Sigmoid colon (tissue), 7 donors: ENCODE measurements at places on chromosomes 5 and 9. TPM values are rescaled to one million over a fixed set of nuclear protein-coding genes. Genes with fewer than 3 reads are reported as not detected.

- DNase-seq, result no peak
Observed at GRCh38 chr5:81717226-81717625, 33.7 kb downstream of the SSBP2 start.

DNA sequence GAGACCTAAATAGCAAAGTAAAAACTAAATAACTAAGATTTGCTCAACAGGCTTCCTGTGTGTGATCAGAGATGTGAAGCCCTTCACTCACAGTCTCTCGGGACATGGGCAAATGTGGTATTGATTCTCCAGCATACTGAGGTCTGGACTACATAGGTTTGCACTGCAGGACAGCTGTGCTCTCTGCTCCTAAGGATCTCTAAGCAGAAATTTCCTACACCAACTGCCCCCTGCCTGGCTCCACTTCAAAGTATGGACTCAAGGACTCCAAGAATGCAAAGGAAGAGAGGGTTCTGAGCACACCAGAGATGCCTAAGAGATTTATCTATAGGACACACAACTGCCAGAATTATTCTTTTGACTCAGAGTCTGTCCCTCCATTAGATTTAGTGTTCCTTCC, 487.2 kb downstream of the SEMA5A start:
- no peak for DNase-seq

DNA sequence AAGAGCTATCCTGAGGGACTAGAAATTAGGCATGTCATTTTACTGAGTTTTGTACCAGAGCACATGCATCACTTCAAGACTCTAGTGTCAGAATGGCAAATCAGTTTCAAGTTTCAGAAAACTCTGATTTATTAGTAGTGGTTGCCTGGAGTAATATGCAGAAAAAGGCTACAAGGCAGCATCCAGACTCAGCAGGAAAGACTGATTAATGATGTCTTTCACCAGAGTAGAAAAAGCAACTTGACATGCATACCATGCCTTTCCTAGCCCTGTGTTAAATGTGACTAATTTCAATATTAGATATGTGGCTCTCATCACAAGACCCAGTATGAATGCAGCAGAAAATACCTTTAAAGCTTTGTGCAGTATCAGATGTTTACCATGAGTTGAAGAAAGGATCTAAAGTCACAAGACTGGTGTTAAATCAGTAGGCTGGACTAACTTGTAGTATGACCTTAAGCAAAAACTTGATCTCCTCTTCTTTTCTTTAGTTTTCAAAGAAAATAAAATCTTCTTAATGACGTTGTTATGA, 1251.2 kb upstream of the C9orf72 start:
- DNase-seq, result no peak

Gene AHRR
- under 0.01 TPM for total RNA-seq

DNA sequence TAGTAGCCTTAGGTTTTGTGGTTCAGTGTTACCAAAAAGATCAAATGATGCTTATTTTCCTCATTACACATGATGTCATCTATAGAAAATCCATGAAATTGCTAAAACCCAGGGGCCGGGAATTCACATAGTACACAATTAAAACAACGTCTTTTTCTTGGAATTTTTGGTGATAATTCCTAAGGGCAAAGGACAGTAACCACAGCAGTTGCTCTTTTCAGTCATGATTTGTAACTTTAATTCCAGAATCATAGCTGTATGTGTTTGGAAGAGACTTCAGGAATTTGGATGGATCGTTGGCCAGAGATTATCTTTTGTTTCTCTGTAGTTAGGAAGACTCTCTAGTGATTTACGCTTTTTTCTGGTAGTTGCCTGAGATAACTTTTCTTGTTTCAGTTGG, 748.7 kb downstream of the TLE4 start:
- no peak for DNase-seq

DNA sequence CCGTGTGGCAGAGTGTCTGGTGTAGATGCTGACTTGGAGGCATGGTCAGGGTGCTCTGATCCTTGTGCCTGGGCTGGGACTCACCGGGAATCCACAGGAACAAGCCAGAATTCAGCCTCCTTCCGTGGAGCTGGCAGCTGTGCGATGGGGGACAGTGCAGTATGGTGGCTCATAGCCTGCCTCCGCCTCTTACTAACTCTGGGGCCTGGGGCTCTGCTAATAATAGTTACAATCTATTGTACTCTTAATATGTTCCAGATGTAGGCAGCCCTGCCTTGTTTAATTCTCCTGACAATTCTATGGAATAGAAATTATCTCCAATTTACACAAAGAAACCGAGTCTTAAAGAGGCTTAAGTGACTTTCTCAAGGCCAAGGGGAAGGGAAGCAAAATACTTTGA, 77.6 kb downstream of the PCDH1 start:
- no peak for DNase-seq

Gene TTC16
- total RNA-seq, result not detected

GRCh38 chr9:112278152-112278551, 55.3 kb downstream of the PTBP3 start:
- no peak for DNase-seq

DNA sequence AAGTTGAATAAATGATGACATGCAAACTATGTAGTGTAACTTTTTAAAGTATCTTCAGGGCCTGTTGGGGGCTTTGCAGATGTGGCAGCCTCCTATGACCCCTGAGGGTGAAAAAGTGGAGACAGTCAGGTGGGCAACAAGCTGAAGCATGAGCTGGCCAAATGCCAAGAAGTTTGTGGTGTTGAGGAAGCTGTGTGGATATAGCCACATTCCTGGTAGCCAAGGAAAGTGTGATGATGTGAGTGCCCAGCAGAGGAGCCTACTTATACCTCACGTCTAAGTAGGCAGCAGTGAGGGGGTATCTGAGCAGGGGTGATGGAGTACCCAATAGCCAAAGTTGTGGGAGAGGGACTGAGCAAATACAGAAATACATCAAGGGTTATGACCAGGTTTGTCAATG, 621.2 kb upstream of the CDH6 start:
- no peak for DNase-seq

GRCh38 chr5:150527808-150528207, 19.9 kb downstream of the NDST1 start:
- DNase-seq, result no peak

DNA sequence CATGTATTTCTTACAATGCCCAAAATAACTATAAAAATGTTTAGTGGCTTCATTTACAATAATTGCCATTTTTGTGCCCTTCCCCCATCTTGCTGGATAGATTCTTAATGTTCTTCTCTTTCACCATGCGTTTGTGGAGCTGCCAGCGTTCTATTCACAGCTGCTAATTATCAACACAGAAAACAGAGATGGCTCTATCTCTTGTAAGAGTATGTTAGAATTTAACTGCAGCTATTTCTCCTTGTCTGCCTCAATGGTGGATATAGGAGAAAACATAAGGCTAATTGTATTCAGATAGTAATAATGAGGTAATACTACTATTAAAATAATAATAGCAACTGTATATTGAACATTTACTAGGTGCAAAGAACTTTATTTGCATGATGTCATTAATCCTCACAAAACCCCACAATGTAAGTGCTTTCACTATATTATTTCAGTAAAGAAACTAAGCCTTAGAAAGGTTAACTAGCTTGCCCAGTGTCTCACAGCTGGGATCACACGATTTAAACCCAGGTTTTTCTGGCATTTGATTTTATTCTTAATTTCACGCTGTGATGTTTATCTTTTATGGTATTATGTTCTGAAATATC, 50.1 kb downstream of the JAKMIP2 start:
- DNase-seq, result no peak

DNA sequence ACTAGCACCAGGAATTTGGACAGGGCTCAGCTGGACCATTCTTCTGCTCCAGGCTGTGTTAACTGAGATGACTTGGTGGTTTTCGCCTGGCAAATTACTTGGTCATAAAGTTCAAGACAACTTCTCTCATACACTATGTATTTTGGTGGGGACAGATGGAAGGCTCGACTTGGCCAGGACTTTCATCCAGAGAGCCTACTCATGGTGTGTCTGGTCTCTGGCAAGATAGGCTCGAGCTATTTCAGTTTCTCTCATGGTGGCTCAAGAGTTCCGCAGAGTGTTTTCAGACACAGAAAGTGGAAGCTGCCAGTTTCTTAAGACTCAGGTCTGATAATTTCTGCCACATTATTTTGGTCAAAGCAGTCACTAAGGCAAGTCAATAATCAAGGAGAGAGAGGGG, 135.6 kb downstream of the IRX2 start:
- no peak for DNase-seq

DNA sequence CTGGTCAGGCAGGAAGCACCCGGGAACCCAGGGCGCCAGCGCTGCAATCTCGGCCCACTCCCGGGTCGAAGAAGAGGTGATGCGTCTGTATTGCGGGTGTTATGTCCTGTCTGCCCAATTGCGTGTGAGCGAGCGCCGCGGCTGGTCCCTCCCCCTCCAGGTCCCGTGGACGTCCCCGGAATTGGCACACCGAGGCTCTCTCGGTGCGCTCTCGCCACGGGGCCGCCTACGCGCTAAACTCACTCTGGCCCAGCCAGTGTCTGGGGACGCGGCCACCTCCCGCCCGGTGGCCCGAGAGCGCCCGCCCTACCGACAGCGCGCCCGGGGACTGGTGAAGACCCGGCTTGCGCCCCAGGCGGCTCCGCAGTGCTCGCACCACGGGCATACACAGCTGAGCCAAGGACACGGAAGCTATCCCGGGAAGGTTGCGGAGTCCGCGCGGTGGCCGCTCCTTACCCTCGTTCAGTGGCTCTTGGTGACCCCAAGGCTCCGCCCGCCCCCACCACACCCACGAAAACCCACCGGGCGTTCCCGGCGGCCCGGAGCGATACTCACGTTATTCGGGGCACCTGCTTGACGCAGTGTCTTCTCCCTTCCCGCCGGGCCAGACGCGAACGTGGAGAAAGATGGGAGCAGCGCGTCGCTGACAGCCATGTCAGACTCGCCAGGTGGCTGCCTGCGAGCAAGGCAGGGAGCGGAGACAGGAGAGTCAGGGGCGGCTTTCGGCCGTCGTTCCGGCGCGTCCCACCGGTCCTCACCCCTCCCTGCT, 1.0 kb downstream of the KLF4 start:
- peak; percentile 94 for DNase-seq

Gene CD14
- total RNA-seq, result 58.1 TPM

DNA sequence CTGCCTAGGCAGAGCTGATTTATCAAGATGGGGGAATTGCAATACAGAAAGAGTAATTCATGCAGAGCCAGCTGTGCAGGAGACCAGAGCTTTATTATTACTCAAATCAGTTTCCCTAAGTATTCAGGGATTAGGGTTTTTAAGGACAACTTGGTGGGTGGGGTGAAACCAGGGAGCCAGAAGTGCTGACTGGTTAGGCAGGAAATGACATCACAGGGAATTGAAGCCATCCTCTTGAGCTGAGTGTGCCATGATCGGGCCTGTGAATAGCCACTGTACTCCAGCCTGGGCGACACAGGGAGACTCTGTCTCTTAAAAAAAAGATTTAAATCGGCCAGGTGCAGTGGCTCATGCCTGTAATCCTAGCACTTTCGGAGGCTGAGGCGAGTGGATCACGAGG, 45.3 kb upstream of the CDK5RAP2 start:
- DNase-seq, result no peak

DNA sequence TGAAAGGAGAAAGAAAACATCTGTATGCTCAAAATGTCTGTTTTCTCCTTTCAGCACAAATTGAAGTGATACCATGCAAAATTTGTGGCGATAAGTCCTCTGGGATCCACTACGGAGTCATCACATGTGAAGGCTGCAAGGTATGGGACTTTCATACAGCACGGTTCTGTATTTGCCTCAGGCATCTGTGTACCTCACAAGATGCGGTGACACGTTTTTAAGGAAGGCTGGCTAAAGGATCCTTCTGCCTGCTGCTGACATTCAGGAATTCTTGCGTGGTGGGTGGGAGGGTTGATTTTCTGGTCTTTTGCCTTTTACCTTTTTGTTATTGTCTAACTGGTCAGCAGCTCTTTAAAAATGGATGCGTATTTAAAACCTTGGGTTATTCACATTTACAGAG, 133.1 kb downstream of the RORB start:
- no peak for DNase-seq

DNA sequence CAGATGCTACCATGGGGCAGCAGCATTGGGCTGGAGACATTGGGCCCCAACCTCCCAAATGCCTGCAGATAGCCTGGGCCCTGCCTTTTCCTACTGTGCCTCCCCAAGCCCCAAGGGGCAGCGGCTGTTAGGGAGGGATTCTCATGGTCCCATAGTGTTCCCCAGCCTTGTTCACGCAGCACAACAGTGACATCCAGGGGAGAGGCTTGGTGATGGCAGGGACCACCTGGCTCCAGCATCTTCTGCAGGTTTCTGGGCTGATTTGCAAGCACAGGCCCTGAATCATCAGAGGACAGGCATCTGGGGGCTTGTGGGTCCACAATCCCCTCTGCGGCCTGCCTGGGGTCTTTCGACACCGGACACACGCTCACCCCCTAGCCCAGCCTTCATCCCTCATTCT, 354.6 kb downstream of the SLIT3 start:
- DNase-seq, result no peak

Gene INSL4
- not detected for total RNA-seq

Gene CXCL14
- 9.1 TPM for total RNA-seq

DNA sequence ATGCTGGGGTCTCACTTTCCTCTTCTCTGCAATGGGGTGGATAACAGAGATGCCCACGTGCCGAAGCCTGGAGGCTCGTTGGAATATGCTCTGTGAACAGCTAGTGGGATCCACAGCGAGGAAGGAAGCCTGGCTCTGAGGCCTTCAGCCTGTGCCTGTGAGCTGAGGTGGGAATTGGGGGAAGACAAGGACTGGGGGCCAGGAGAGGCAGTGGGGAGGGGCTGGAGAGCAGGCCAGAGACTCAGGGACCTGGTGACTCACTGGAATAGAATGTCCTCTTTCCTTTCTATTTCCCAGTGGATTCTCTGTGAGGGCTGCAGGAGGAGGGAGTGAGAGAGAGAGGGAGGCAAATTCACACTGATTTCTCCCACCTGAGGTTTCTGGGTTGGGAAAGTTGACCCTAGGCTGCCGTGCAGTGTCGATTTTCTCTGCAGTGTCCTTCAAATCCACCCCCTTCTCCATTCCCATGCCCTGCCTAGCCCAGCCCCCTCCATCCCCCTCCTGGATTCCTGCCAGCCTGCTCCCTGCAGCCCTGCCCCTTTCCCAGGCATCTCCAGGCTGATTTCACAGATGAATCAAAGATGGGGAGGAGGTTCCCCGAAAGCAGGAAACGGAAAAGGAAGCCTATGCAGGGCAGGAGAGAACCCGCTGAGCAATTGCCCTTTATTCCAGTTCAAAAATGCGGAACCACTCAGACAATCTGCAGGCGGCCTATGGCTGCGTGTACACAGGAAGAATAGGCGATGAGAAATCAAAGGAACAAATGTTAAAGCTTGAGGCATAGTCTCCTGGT, 1.4 kb upstream of the SPAAR start:
- peak; percentile 94 for DNase-seq

GRCh38 chr5:55110217-55110616, 7.8 kb downstream of the GZMA start:
- no peak for DNase-seq

DNA sequence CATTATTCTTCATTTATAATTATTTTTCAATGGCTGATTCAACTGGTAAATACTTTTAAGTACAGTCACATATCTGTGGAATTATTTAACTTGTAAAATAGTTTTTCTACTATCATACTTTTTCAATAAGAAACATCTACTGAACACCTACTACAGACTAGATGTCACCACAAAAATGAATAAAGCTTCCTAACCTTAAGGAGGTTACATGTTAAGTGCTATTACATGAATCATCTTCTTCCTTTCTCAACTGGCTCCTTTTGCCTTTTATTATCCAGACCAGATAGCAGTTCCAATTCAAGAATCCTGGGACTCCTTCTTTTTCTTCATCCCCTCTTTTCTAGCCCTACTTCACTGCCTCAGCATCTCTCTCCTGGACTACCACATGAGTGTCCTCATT, 4.7 kb downstream of the PGGT1B start:
- DNase-seq, result no peak
